ENCODE measurements at places on chromosomes 1 and 21.

DNA sequence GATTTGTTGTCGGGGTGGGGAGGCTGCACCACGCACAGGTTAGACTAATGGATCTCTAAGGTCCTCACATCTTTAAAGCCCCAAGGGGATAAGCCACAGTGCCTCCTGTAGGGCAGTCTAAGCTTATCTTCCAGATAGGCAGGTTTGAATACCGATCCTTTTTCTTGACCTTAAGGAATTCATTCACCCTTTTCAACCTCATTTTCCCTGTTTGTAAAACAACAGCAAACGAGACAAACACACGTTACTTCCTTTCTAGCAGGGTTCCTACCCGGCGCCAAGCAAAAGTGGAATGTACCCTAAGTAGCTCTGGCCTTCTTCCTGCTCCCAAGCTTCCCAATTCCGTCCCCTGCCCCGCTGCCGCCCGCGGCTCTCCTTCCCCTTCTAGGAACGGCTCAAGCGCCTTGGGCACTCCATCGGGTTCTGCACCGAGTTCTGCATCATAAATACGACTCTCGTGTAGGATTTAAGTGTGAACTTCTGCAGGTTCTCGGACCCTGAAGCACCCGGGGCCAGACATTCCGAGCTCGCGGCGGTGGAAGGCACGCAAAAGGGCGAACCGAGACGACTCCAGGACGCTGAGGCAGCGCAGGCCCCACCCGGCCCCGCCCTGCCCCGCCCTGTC is 548 bp upstream of the CDC20 start:
- DNase-seq, result no peak

- no peak for DNase-seq
Observed at GRCh38 chr21:42424914-42425541, 21.3 kb downstream of the UBASH3A start.

DNA sequence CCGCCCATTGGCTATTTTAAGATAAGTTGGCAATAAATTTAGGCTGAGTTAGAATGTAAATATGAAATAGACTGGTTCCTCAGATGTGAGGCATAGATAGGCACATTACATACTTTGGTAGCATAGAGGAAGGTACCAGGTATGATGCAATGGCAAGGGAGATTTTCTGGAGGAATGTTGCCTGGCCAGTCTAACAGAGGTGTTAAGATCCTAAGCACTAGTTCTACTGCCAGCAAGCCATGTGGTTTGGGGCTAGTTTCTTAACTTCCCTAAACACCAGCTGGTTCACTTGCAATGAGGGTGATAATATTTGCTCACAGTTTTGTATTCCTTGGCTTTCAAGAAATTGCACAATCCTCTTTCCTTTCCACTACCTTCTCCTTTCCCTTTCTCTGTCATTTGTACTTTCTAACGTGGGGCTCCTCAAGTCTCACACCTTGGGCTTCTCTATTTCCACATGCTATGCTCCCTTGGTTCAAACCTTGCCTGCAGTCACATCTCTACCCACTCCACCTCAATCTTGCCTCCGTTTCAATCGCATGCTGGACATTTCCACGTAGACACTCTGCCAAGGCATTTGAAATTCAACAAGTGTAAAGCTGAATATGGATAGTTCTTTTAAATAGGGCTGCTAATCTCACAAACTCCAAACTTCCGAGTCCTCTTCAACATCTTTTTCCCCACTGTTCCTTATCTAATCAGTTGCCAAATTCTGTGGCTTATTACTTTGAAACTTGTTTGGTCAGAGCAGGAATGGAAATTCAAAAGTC is 4.7 kb upstream of the CD55 start:
- DNase-seq, result no peak

DNA sequence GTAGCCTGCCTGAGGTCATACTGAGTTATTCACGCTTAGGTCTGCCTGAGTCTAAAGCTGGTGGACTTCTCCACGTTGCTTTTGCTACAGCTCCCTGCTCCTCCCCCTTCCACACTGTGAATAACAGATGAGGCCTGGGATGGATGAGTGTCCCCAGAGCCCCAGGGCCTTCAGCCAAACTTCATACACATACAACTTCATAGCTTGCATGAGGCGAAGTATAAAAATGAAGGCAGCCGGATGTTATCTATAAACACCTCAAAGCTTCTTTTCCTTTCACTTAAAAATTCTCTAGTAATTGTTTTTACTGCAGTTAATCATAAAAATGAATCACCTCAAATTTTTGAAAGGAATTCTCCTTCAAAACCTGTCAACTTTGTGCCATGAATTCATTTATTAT is 70.2 kb downstream of the DAB1 start:
- no peak for DNase-seq

DNA sequence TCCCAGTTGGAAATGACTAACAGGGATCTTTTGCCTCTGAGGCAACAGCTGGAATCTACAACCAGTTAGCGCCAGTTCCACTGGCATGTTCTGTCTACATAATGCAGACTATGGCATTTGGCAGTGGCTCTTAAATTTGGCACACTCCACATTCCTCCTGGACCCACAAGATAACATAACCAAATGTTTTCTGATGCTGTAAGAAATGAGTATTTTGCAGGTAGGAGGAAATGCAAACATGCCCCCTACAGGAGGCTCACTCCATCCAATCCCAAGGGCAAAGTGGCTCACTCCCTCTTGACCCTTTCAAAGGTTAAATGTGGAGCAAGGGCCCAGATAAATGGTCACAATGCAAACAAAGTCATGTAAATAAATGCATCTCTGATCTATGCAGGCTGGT is 129.2 kb upstream of the PROX1 start:
- DNase-seq, result no peak

- no peak for DNase-seq
Observed at GRCh38 chr1:27416387-27417111, 24.1 kb downstream of the GPR3 start.

DNA sequence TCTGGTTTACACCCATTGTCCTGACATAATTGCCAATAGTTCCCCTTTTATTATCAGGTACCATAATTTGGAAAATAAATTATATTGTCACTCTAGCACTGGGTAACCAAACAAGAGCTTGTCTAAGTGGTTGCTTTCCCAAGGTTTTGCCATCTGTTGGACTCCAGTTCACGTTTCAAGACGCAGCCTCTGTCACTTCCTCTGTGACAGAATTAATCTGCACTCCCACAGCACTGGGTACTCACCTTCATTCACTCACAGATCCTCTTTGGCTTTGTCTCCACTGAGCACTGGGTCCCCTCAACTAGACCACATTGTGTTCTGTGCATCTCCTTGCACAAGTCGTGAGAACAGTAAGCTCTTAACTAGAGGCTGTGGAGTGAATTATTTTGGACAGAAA is 123.6 kb upstream of the JUN start:
- DNase-seq, result no peak

DNA sequence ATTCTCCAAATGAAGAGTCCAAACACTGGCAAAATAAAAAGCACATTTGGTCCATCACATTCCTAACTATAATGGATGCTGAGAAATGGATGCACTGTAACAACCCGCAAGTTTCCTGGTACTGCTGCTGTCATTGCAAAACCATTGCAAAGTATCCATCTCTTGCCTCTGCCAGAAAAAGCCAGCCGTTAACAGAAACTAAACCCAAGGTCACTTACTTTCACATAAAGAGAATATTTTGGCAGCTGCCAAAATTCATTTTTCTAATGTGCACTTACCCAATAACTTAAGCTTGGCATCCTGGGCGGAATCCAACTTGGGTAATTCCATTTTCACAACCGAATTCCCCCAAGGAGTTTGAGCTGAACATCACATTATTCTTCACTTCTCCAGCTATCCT is 77.0 kb upstream of the LRRC8D start:
- DNase-seq, result no peak

GRCh38 chr1:217747156-217747769 is 116.1 kb downstream of the SPATA17 start:
- no peak for DNase-seq

GRCh38 chr1:169680377-169681019 is 30.9 kb downstream of the SELL start:
- no peak for DNase-seq

DNA sequence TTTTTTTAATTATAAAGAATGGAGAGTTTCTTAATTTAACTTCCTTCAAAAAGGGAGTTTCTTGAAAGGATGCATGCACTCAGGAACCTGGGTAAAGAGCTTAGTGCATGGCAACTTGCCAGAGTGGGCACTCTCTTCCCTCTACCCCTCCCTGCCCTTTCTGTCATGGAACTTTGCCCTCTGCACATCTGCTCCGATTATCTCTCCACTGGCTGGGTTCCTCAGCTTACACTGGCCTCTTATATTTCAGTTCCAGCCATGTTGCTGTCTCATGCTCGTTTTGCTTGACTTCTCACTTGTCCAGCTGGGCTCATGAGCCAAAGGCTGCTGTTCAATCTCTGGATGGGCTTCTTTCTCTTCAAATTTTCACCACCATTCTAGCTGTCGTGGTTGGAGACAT is 87.0 kb downstream of the NCAM2 start:
- DNase-seq, result no peak

- DNase-seq, result no peak
Observed at GRCh38 chr1:171438441-171438840, 46.9 kb upstream of the PRRC2C start.

- no peak for DNase-seq
Observed at GRCh38 chr1:16055613-16056520, 12.3 kb downstream of the CLCNKB start.

DNA sequence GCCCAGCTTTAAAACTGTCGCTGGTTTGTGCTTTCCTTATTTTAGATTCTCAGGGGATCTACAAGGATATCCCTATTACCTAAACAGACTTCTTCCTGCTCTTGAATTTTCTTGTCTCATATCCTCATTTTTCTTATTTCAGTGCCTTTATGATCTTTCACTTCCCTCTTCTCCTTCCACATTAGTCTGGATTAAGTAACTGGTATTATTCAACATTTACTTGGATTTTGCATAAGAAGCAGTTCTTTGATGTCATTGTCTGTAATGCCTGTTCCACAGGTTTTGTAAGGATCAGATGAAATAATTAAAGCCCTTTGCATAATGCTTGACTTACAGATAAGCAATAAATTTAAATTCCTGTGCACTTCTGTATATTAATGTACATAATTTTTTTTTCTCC is 26.5 kb downstream of the CXADR start:
- DNase-seq, result no peak

DNA sequence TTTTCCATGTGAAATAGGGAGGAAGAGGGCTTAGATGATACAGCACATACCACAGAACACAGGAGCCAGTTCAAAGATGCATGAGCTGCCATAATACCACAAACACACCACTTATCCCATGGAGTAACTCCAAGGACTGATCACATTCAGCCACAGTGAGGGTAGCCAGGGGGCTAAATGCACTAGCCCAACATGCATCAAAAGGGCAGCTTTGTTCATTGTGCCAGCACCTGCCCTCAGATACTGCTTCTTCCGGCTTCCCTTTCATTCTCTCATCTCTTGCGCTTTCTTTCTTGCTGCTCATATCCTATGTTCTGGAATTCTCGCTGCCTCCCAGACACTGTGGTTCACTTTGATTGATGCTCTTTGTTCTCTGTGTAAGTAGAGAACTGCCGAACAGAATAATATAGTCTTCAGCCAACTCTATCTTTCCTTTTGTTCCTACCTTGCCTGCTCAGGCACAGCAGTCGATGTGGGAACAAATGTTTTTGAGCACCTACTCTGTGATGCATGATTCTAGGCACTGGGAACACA is 50.0 kb upstream of the SYT6 start:
- DNase-seq, result no peak

GRCh38 chr1:167057241-167057688 is 32.9 kb downstream of the GPA33 start:
- DNase-seq, result no peak

GRCh38 chr1:150887018-150887417 is at the start of gene CTXND2:
TSS of gene CTXND2 (plus strand) at chr1:150887136. CDS start at chr1:150912315, 25,179 bp downstream.
- no peak for DNase-seq

DNA sequence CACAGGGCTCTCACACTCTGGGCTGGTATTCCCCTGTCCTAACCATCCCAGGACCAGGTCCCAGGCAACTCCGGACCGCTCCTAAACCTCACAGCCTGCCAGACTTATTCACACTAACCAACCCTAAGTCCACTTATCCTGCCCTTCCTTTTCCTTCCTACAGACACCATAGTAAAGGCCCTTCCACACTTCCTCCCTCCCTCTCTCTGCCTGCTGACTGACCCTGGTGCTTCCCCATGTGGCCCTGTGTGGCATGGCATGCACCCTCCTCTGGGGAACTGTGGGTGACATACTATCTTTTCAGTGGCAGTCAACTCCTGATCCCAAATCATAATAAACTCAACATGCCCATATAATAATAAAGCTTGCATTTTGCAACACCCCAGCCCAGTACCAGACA is 155.1 kb upstream of the DNAH14 start:
- no peak for DNase-seq

GRCh38 chr1:66208632-66209031 is 325.3 kb upstream of the SGIP1 start:
- no peak for DNase-seq

DNA sequence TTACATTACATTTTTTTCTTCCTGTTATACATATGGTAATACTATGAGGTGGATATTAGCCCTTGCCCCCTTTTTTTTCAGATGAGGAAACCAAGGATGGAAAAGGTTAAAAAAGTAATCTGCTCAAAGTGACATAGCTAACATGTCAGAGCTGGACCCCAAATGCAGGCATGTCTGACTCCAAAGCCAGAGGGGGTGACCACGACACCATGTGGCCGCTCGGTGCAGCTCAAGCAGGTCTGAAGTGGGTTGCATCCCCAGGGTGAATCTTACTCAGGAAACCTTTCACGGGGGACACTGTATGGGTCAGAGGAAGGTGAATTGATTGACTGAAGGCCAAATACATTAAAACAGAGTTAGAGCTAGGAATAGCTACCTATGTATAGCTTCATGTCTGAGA is 34.8 kb downstream of the CD34 start:
- DNase-seq, result no peak

GRCh38 chr1:11535761-11536572 is 57.0 kb downstream of the DISP3 start:
- no peak for DNase-seq

DNA sequence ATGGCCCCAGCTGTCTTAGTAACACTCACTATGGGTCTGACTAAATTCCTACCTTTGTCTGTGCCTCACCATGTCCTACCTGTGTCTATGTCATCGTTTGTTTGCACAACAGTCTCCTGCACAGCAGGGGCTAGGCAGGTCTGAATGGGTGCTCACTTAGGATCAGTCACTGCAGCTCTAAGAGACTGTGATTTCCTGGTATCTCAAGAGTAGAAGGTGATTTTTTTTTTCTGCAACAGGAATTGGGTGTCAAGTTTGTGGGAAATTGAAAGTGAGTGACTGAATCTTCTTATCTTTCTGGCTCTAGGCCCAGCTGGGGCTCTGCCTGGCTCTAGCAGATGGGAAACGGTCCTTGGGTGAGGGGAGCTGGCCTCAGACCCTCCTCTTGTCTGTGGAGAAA is 46.4 kb upstream of the TRABD2B start:
- no peak for DNase-seq

DNA sequence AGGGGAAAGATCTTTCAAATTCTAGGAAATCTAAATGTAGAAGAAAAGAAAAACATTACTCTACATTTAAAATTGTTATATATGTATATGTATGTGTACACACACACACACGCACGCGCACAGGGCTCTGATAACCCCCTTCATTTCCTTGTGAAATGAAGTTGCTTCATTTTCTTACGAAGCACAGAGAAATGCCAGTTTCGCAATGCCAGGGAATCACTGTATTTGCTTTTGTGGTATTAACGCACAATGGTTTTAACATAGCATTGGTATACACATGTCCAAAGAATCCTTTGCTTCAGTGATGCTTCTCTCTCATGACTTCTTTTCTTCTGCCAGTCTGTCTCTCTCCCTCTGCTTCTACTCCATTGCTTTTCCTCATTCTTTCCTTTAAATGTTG is 8.4 kb upstream of the DDAH1 start:
- DNase-seq, result no peak
